Muscle of back (tissue), 13 donors: ENCODE measurements at places on chromosomes 3 and 15. TPM values are rescaled to one million over a fixed set of nuclear protein-coding genes. Genes with fewer than 3 reads are reported as not detected.

DGKG gene
- polyA plus RNA-seq = 2.5 TPM

DNA sequence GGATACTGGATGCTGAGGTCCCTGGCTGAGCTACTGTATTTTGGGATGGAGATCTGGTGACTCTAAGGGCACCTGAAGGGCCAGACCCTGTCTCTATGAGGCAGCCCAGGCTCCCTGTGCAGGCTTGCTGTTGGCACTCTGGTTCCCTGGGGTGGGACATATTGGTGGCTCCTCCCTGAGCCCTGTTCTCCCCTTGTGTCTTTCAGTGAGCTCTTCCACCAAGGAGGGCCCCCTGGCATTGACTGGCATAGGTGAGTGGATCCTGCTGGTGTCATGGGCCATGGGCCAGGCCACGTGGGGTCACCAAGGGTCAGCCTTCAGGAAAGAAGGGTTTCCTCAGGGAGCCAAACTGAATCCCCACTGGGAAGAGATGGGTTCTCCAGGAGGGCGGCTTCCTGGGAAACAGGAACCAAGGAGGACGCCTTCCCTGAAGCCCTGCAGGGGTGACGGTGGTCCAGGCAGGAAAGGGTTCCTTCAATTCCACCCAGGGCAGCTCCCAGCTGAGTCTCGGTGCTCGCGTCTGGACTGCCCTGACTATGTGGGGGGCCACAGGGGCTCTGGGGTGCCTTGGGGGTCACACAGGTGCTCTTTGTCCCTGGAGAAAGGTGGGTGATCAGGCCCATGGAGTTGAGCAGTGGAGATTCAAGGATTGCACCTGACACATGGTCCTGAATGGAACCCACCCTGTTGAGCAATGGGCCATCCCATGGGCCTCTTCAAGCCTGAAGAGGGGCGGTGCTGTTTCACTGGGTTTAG lies 220.4 kb downstream of the SNRPN start:
- no peak for DNase-seq

DNA sequence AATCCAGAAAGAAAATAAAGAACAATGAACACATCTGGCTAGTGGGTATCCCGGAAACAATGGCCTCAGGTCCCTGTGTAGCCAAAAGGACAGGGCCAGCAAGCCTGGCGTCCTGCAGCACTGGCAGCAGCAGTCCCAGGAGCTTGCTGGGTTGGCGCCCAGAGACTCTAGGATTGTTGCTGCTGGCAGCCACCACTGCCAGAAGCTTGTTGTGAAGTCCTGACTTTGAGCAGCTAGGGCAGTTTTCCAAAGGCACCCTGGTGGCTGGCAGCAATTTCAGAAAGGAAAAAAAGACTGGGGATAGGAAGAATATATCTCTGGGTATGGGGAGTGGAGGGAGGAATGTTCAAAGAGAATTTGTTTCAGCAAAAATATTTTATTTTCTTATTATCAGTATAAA lies 11.3 kb downstream of the SHQ1 start:
- no peak for DNase-seq

GRCh38 chr3:187858041-187858440 lies 112.8 kb upstream of the BCL6 start:
- peak; percentile 53 for DNase-seq
